ENCODE measurements at places on chromosomes 5 and 9.

DNA sequence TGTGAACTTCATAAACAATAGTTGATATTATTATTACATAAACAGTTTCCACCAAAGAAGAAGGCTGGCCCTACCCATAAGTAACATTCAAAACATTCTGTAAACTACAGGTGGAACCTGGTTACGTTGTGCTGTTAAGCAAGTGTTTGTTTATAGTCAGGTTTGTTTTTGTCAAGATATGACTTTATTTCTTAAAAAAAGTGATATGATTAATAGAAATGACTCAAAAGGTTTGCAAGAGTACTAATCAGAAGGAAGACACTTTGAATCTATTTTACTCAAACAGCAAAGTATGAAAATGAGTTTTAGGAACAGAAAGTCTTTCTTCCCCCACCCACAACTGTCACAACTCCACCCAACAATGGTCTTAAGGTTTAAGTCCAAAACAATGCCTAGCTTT lies 220.8 kb downstream of the PLK2 start:
- no peak for DNase-seq

GRCh38 chr9:12874395-12874794 lies 99.6 kb downstream of the LURAP1L start:
- DNase-seq, result no peak

GRCh38 chr5:111124793-111125192 lies 32.6 kb downstream of the WDR36 start:
- DNase-seq, result no peak

GRCh38 chr9:21965401-21965951 lies 28.7 kb downstream of the CDKN2A start:
- DNase-seq, result no peak

- DNase-seq, result no peak
Measured at GRCh38 chr9:106307670-106308069, 555.3 kb upstream of the ZNF462 start.

Measured in DMS79 treated with DMSO at 0.1 percent for 48 hours (cell line).